ENCODE measurements at places on chromosomes 12 and 14.

DNA sequence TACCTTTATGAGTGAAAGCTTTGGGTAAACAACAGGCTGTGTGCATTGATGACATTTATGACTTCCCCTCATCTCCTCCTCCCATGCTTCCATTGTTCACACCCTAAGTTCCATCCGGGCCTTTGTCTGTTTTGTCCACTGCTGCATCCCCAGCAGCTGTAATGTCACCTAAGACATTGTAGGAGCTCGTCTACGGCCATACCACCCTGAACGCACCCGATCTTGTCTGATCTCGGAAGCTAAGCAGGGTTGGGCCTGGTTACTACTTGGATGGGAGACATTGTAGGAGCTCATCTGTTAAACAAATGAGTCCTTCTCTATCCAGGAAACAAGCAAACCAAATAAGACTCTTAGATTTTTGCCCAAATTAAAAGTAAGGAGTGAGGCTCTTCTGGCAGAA, 40.4 kb upstream of the SYCP3 start:
- no peak for DNase-seq

GRCh38 chr14:48333221-48333920, 658.0 kb upstream of the MDGA2 start:
- no peak for DNase-seq

GRCh38 chr12:25284024-25284423, 33.3 kb upstream of the KRAS start:
- no peak for DNase-seq

DNA sequence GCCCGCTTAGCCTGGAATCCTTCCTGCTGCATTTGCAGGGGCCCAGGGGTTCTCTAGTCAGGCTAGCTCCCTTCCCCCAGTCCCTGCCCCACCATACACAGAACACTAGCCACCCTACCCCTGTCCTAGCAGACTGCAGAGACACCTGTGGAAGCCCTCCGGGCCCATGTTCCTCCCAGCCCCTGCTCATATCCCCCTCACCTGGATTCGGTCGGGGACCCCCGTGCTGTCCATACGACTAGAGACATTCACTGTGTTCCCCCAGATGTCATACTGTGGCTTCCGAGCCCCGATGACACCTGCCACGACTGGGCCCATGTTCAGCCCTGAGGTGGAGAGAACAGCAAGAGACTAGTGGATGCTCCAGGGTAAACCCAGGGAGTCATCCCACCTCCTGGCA, 20.2 kb downstream of the ADCY6 start:
- no peak for DNase-seq

DNA sequence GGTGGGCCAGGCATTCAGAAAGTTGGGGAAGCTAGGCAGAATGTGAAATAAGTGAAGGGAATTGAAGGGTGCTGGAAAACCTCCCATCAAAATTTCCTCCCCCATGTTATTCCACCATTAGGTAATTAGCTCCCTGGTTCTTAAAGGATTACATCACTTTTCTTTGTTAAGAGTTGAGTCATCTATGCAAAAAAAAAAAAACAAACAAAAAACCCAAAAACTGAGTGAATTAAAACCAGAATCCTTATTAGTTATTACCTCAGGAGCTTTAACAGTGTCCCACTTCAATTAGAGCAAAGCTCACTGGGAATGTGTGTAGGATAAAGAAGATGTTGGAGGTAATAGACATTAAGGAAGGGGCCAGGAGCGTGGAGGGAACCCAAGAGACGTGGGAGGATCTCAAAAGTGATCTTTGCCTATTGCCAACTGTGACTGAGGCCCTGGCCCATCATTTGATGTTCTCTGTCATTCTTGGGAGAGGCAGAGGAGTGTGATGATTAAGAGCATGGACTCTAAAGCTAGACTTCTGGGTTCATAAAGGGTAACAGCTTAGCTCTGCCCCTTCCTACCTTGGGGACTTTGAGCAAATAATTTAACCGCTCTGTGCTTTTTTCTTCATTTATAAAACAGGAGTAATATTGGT, 364.7 kb downstream of the APAF1 start:
- DNase-seq: no peak

GRCh38 chr12:10163084-10163483, 8.8 kb downstream of the OLR1 start:
- no peak for DNase-seq

GRCh38 chr12:10310926-10311720, 3.5 kb downstream of the KLRD1 start:
- no peak for DNase-seq

DNA sequence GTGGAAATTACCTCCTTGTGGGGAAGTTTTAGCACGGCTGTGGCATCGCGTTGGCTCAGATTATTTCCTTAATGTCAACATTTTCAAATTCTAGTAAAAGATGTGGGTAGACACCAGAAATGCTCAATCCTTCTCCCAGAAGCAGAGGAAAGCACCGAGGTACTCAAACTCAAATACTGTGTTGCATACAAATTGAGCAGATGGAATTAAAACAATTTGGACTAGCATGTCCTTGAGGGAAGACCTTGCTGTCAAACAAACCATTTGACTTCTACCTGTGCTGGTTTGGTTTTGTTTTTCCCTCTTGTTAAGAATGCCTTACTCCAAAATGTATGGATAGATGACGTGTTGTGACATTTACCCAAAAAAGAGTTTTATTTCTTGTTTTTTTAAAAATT, 136.4 kb downstream of the CNTN1 start:
- no peak for DNase-seq

- peak; percentile 65 for DNase-seq
These were observed at the start of gene TESPA1 for GRCh38 chr12:54984658-54985376. Gene TESPA1, minus strand, starts transcription at chr12:54984762. Its CDS starts 10,200 bp downstream, at chr12:54974562.

DNA sequence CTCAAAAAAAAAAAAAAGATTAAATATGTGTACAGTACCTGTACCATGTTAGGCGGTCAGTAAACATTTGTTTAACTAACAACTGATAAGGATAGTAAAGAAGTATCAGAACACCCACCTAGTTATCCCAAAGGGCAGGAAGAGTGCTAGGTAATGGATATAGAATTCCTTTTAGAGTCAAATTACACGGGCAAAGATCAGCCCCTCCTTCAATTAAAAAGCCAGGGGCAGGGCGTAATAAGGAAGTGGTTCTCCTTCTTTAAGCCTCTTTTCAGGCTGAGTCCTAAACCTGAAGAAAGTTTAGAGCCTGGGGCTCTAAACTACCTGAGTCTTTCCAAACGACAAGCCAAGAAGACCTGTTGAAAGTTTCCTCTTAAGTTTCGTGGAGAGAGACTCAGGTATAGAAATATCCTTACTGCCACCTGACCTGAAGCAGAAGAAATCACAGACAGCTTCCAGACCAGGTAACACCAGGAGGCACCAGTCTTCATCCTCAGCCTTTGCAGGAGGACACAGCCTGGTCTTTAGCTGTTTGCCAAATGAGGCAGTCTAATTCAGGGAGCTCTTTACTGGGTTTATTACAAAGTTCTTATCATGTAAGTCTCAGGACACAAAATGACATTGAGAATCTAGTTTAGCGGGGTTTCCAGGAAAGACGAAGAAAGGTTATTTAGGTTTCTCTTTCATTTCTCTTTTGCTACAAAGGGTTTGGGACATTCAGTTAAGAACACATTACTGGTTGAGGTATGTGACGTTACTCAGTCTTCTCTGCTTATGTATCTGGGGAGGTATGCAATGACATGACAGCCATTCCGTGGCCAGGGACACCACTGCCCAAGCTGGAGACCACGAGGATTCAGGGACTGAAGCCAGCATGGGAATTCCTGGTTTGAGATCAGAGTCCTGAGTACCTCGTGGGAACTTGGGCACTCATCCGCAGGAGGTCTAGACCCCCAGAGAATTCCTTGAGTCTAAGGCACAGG, at the start of gene BCL2L14:
BCL2L14 (plus strand) TSS at position 266 of the 983 bp plus-strand sequence. CDS start 8,367 bp downstream, outside the sequence.
- DNase-seq: no peak

- DNase-seq: no peak
These were observed 89.2 kb downstream of the BCL2L14 start for GRCh38 chr12:12159988-12160387.

GRCh38 chr12:126668961-126669360, 1598.0 kb upstream of the TMEM132C start:
- no peak for DNase-seq

- no peak for DNase-seq
These were observed 19.8 kb upstream of the RNASE2 start for GRCh38 chr14:20935303-20935984.

DNA sequence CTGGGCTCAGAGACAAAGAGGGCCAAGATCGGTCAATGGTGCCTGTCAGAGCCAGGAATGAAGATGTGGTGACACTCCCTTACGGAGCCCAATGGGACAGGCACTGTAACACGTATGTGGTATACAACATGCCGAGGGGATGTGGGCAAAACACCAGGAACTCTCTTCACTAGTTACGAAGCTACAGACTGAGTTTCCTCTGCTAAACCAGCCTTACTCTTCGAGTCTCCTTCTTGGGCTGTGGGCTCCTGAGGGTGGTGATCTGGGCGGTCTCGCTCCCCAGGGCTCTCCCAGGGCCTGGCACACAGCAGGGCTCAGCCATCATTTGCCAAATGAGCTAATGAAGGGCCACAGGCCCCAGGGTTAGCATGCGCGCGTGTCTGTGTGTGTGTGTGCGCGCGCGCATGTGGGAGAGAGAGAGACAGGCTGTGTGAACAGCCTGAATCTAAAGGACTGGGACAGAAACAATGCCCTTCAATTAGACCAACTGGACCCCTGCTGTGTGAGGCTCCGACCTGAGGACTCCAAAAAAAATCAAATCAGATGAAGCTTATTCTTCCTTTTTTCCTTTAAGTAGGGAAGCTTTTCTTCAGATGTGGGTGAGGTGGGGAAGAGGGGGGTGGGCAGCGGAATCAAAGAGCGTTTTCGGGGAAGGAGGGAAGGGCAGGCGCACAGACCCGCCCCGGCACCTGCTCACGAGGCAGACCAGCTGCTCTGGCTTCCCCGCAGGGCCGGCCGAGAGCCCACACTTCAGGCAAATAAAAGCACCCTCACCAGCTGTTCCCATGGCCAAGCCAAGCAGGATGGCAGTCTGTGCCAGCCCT, 42.5 kb downstream of the CCDC88C start:
- DNase-seq: no peak

DNA sequence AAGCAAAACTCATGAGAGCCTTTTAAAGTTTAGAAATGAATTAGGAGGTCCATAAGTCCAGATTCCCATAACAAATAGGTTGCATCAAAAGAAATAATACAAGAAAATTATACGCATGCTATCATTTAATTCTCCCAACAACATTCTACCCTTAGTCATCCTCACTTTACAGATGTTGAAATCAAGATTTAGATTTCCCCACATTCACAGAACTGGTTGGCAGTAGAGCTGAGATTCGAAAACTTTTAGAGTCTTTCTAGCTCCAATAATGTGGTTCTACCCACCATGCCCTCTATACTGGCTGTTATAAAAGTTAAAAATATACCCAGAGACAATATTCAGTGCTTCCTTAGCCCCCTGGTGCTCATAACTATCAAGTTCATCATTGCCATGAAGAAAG, 56.6 kb upstream of the METAP2 start:
- DNase-seq: no peak

DNA sequence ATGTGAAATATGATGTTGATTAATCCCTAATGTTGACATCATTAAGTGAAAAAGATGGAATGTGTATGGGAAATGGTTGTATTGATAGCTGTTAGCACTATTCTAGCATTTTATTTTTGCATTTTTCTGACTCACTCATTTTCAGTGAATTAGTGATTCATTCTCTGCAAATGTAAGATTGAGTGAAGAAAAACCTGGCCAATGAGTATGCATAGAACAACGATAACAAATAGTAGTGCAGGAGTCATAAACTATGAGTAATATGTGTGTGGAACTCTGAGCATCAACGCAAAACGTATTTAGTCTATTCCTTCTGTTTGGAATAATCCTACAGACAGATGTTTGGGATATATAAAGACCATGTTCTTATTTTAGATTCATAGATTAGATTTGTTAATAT, 76.3 kb upstream of the RTL1 start:
- no peak for DNase-seq

DNA sequence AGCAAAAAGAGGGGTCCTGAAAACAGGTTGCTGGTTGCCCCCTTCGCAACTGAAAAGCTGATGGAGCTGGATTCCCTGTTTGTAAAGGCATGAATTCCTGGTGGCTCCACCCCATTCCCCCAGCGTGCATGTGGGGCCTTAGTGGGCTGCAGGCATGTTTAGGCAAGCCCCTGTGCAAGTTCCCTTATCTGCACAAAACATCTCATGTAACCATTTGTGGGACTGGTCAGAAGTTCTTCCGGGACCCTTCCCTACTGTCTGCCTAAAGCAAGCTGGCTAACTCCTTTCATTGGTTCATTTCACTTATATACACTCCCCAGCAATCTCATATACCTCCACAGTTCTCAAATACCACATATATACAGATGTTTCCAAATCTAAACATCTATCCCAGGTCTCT, 24.0 kb upstream of the HIGD1C start:
- DNase-seq: no peak

GRCh38 chr14:90495357-90496276, 98.8 kb downstream of the CALM1 start:
- no peak for DNase-seq

DNA sequence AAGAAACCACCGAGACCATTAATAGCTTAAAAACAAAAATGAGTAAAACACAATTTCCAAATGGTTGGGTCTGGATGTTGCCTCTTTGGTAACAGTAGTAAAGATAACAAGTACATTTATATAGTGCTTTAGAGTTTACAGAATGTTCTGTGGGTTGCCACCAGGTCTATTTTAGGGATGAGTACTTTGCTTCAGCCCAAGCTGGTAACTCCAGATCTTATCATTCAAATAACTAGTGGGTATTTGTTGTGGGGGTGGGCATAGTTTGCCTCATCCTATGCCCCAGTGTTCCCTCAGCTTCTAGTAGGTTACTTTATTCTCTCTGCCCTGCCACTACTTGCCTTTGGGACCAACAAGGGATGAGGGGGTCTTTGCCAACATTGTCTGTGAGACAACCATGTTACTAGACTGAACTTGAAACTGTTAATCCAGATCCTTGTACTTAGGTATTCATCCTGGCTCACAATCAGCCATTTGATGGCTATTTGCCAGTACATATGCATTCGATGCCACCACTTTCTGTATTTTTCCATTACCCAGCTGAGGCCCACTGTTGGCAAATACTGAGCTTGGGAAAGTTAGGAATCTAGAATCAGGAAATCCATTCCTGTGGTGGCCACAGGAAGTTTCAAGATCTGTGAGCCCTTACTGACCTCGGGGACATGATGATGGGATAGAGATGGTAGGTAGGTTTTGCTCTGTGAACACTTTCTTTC, 17.6 kb upstream of the AKAP6 start:
- no peak for DNase-seq

DNA sequence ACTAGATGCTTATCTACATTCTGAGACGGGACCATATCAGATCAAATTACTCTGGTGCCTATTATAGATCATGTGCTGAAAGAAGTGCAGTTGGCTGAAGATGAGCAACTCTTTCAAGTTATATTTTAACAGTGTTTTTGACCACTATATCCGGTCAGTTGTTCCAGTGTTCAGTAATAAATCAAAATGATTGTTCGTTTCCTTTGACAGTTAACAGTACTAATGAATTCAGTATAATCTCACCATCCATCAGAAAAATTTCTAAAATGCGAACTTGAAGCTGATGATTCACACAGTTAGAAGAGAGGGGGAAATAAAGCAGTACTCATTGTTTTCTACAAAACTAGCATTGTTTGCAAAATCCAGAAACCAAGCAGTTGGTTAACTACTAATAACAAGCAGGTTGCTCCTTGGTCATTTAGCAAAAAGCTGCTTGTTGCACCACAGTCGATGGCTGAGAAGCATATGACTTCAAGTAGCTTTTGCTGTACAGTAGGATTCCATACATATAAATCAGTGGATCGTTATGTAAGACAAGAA, 2.3 kb downstream of the RPS6KA5 start:
- DNase-seq: no peak
